ENCODE measurements at places on chromosomes 12 and 14.

DNA sequence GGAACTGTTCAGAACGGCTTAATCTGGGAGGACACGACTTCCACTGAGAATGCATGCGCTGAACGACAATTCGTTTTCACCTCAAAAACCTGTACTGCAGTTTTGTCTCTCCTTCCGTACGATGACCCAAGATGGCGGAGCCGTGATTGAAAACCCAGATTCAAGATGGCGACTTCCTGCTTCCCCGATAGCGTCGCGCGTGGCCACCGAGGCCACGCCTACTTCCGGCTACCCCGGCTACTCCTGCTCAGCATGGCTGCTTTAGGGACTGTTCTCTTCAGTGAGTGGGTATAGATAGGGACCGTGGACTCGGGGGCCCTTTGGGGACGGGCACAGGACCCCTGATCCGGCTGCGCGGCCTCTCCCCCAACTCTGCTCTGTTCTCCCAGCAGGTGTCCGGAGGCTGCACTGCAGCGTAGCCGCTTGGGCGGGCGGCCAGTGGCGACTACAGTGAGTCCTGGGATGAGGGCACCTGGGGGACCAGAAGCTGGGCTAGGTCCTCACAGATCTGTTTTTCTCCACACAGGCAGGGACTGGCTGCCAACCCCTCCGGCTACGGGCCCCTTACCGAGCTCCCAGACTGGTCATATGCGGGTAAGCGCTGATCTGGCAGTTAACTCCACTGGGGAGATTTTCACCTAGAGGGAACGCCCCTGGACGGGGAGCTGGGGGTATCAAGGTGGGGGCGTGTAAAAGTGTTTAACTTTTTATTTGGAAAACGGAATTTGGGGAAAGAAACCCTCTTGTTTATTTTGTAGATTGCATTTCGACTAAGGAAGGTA is at the start of gene MRPL52:
Gene MRPL52 (plus strand): TSS at position 227 of the 782 bp plus-strand sequence. CDS start 26 bp downstream, at position 253.
- peak; percentile 96 for DNase-seq

GRCh38 chr12:7155471-7156034 is 25.4 kb downstream of the CLSTN3 start:
- no peak for DNase-seq

GRCh38 chr14:28102814-28103213 is 663.8 kb upstream of the FOXG1 start:
- peak; percentile 40 for DNase-seq

- no peak for DNase-seq
Observed at GRCh38 chr12:118536306-118536906, 160.1 kb downstream of the SUDS3 start.

- DNase-seq: peak; percentile 28
Observed at GRCh38 chr12:77213319-77213718, 147.9 kb upstream of the E2F7 start.

DNA sequence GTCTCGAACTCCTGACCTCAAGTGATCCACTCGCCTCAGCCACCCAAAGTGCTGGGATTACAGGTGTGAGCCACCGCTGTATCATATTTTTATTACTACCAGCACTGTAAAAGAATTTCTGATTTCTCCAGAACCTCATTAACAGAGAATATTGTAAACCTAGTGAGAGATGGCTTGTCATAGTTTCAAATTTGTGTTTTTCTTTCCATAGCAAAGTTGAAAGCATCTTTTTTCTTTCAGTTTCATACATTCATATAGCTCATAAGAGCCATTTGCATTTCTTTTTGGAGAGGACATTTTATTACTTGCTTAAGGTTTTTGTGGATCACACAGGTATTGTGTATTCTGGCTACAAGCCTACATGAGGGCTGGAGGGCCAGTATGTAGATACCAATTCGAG is 58.0 kb downstream of the MIS18BP1 start:
- no peak for DNase-seq

- DNase-seq: no peak
Observed at GRCh38 chr12:116065606-116066005, 211.9 kb downstream of the MED13L start.

- DNase-seq: no peak
Observed at GRCh38 chr12:47990351-47991105, 13.7 kb downstream of the COL2A1 start.

GRCh38 chr12:76588881-76589565 is 29.5 kb upstream of the OSBPL8 start:
- DNase-seq: no peak
